NCI-H1105 (cell line): ENCODE measurements at places on chromosomes 2 and 18.

GRCh38 chr2:54658564-54659071, 64.8 kb upstream of the EML6 start:
- no peak for DNase-seq

- no peak for DNase-seq
These were observed 45.0 kb downstream of the SLC38A11 start for GRCh38 chr2:164910101-164910899.

GRCh38 chr2:109604597-109604996, 9.2 kb downstream of the SEPTIN10 start:
- no peak for DNase-seq

GRCh38 chr2:158043181-158043948, 58.3 kb upstream of the UPP2 start:
- no peak for DNase-seq

DNA sequence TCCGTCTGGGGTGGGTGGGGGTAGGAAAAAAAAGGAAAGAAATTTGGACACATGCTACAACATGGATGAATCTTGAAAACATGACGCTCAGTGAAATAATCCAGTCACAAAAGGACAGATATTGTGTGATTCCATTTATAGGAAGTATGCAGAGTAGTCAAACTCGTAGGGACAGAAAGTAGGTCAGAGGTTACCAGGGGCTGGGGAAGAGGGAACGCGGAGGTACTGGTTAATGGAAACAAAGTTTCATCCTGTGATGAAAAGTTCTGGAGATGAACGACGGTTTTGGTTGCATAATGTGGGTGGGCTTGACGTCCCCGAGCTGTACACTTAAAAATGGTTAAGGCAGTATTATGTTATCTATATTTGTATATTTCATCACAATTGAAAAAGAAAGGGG, 4.5 kb upstream of the SFTPB start:
- DNase-seq: no peak

DNA sequence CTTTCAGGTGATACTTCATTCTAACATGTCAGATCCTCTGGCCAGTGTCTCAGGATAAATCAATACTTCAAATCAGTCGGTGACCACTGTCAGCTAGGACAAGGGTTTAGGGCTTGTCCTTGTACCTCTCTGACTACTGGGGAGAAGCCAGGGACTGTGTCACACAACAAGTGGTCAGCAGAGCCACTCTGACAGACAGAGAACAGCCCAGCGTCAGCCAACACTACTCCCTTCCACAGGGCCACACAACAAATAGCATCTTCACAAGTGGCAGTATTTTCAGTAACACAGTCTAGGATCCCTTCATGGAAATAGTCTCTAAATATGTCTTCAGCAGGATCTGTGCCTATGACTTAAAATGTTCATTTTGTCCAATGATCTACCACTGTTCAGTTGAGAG, 14.2 kb downstream of the FLACC1 start:
- DNase-seq: no peak

DNA sequence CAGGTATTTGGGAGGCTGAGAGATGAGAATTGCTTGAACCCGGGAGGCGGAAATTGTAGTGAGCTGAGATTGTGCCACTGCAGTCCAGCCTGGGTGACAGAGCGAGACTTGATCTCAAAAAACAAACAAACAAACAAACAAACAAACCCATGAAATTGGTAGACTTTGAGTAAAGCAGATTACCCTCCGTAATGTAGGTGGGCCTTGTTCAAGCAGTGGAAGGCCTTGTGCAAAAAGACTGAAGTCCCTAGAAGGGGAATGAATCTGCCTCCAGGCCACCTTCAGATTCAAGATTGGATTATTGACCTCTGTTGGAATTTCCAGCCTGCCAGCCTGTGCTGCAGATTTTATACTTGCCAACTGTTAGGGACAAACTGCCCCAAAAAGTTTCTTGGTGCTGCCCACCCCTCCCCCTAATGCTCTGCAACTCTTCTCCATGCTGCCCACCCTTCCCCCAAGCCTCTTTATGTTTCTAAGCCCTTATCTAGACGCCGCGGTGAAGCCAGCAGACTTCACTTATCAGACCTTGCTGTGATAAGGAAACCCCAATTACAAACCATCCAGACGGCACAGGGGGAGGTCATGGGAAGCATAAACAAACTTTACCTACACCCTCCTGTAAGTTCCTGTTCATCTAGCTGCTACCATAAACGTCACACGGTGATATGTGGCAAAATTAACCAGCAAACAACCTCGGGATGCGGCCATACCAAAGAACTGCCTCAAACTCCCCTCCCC, 17.0 kb downstream of the CYP27A1 start:
- no peak for DNase-seq

DNA sequence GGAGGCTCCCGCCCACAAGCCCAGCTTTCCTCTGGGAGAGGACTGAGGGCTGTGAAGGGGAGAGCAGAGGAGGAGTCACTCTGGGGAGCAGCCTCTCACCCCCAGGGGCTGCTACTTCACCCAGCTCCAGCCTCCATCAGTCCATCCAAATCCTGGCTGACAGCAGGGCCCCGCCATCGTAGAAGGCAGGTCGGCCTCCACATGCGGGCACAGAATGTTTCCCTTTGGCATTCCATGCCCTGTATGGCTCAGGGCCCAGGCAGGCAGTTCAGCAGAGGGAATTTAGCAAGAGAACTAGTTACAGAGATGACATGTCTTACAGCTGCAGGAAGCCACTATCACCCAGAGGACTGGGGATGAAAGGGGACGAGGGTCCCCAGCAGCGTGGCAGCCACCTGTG, 6.4 kb upstream of the ODC1 start:
- no peak for DNase-seq

DNA sequence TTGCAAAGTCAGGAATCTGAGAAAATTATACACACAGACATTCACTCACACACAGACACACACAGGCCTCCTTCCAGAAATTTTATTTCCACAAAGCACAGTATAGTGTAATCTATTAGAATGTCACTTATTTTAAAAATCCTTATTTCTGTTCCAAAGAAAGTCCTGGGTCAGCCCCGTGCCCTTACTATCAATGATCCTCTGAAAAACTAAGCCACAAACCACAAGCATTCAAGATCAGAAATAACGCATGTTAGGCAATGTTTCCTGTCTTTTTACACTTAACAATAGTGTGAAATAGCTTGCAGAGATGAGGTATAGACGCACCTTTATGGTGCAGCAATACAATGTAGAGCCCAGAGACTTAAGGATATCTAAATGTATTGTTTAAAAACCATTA, 25.8 kb downstream of the TBC1D8 start:
- DNase-seq: no peak

DNA sequence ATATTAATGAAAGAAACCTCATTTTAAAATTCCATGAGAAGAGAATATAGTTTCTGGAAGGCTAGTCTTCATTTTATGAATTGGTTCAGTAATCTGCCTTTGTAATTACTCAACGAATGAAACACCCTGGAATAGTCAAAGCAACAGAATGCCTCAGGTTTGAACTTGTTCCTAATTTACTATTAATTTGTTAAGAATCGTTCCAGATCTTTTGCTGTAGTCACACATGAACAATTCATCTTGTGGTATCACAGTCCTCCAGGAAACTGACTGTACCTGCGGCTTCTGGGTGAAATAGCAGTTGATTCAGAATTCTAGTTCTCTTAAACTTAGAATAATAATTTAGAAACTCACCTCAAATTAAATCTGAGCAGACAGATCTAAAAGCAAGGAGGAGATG, 282.7 kb upstream of the MAP2 start:
- no peak for DNase-seq
